ENCODE measurements at places on chromosomes 2 and 18.

GRCh38 chr2:64779117-64779690, 125.5 kb upstream of the SERTAD2 start:
- DNase-seq, result no peak

DNA sequence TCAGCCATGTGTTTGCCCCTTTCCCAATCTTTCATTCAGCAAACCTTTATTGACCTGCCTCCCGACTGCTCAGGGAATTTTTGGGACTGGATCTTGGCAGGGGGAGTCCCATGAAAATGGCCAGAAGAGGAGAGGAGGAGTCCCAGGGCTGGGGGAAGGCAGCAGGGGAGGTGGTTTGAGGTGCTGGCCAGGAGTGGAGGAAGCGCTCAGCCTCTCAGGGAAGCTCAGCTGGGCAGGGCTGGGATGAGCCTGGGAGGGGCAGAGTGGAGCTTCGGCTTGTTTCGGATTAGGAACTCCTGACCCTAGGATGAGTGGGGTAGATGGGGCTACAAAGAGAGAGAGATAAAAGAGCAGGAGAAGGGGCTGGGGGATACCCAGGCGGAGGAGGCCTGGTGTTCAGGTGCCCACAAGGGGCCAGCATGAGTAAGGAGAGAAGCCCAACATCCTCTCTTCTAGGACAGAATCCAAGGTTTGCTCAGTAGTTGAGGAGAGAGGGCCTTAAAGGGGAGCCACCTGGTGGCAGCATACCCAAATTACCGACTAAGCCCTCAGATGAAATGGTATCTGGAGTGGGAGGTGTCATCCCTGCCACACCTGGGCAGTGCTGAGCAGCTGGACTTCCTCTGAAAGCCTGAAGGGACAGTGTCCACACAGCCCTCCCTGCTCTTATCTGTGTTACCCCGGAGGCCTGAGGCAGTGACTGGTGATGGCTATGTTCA, 91.1 kb downstream of the INHBB start:
- DNase-seq, result peak; percentile 43

GRCh38 chr18:23126376-23127056, 8.8 kb upstream of the CABLES1 start:
- DNase-seq, result no peak

GRCh38 chr2:2698182-2699120, 367.4 kb upstream of the MYT1L start:
- peak; percentile 28 for DNase-seq

DNA sequence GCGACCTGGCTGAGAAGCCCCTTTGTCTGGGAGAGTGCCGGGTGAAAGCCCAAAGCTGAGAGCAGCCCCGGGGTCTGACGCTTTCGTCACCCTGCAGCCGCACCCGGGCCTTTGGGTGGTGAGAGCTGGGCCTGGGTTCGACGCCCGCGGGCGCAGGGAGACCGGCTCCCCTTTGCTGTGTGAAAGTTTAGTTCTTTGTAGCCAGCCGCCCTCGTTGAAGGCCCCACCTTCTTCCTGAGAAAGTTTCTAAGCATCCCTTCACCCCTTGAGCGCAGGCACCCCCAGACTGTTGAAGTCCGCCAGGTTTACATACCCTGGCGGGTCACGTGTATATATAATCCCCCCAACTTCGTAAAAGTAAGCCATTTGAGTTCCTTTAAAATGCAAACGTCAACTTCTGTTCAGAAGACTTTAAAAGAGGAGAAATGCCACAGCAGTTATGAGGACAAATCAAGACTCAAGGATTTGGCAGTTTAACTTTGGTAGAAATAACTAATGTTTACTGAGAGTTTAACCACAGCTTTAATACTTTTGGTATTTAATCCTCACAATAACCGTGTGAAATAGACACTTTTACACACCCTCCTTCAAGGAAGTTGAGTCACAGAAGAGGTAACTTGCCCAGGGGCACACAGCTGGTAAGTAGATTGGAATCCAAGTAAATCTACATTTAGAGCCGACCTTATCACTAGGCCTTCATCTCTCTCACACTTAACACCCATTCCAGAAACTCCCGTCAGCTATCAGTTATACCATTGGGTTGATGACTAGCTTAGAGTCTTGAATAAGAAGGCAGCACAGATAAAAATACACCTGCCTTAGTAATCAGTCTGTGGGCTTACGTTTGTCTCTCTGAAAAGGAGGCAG, 1.1 kb upstream of the MBOAT2 start:
- no peak for DNase-seq

GRCh38 chr18:51196118-51196810, 1.2 kb downstream of the MEX3C start:
- peak; percentile 72 for DNase-seq

- DNase-seq, result no peak
Observed at GRCh38 chr18:9429662-9429993, 45.7 kb upstream of the RALBP1 start.

GRCh38 chr2:82257796-82258555, 1953.4 kb upstream of the LRRTM1 start:
- no peak for DNase-seq

DNA sequence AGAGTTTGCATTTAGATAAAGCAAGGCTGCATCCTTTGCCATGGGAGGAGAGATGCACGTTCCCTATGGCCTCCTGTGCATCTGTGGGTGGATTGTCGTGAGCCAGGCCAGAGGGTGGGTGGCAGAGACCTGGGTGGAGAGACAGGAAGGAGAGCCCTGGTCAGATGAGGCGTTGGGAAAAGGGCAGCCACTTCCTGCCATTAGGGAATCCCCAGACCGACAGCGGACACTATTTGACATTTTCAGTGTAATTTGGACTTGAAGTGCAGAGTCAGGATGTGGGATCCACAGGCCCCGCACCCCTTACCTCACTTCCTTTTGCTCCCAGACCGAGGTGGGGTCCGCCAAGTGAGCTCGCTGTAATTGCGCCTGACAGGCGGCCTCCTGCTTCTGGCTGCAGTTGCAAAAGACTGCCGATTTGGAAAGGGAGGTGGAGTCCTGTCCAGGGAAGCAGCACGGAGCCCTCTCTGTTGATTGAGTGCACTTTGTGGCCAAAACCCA, 150.0 kb downstream of the DYSF start:
- DNase-seq, result no peak

DNA sequence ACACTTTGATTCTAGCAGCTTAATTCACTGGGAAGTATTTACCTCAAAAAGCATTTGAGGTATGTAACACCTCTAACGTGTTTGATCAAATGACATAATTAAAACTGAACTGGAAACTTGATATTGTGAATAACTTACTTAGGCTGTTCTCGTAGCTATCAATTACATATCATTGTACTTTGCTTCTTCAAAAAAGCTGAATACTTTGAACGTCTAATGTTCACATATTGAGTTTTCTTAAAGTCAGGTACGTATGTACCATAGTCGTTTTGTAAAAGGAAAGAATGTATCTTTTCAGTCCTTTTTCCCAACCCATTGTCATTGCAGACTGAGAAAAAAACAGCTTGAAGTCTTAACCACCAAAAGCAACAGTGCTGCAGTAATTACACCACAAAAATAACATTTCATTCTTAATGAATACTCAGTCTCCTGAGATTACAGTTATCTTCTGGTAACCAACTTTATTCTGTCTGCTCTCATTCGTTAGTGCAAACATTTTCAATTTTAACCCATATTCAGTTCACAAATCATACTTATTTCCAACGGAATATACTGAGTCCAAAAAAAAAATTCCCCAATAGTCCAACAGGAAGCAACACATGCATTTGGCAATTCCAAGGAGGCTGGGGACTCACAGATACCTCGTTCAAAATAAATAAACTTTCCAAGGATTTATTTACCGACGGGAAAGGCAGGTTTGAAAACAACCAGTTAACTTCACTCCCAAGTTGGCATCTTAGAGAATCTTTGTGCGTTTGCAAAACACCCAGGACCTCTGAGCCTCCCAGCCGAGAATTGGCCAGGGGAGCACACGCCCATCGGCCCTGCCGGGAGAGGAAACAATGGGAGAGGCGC, 1.1 kb downstream of the CHN1 start:
- no peak for DNase-seq

- no peak for DNase-seq
Observed at GRCh38 chr2:217900010-217900779, 102.6 kb downstream of the TNS1 start.

DNA sequence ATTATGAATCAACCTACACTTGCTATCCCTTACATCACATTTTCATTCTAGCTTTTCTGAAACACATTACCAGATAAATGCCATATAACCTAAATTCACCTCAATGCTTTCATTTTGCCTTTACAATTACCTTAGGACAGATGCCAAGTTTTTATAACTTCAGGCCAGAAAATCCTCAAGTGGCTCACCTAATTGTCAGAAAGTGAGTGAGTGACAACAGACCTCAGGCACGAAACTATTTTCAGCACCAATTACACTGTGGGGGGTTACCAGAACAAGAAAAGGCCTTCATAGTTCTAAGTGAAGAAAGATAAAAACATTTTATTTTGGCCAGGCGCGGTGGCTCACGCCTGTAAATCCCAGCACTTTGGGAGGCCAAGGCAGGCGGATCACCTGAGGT, 52.3 kb upstream of the ST8SIA5 start:
- DNase-seq, result no peak

GRCh38 chr2:191128172-191128910, 22.5 kb downstream of the STAT4 start:
- no peak for DNase-seq

DNA sequence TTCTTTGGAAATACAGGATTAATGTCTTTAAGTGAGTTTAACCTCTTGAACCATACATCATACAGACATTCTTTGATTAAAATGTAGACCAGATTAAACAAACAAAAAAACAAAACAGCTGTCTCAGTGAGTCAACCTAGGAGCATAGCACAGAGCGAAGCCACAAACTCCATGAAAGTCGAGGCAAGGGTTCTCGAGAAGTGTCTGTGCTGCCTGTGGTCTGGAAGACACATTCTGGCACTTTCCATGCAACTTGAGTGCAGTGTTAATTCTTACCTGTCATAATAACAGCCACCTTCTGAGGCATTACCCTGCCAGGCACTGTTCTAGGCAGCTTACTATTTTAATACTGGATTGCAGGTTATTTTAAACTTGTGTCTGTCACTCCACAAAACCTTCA, 435.5 kb upstream of the MMADHC start:
- DNase-seq, result peak; percentile 17

GRCh38 chr2:122136056-122136455, 380.6 kb downstream of the TSN start:
- DNase-seq, result no peak

GRCh38 chr2:97848306-97848705, 134.9 kb downstream of the ZAP70 start:
- DNase-seq, result no peak

DNA sequence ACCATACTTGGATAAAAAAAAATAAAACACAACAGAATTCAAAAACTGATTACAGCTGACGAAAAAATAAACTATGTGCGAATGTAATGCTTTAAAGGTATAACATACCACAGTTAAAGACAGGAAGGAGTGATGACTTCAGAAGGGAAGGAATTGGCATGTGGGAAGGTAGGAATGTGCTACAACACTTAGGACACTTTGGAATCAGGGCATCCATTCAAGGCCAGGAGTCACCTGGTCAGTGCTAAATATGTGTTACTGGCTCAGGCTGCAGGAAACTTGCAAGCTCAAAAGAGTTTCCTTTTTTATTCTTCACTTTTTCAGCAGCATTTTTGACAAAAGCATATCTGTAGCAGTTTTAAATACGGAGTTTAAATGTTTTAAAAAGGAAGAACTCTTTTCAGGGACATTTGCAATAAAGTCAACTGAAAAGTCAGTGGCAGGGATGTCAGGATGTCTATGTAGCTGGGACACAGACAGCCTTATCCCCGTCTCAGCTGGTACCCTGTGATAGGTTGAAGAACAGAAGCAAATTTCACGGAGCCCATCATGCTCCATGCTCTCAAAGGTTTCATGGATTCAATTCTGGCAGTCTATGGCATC, 138.0 kb upstream of the KLHL14 start:
- DNase-seq, result no peak

DNA sequence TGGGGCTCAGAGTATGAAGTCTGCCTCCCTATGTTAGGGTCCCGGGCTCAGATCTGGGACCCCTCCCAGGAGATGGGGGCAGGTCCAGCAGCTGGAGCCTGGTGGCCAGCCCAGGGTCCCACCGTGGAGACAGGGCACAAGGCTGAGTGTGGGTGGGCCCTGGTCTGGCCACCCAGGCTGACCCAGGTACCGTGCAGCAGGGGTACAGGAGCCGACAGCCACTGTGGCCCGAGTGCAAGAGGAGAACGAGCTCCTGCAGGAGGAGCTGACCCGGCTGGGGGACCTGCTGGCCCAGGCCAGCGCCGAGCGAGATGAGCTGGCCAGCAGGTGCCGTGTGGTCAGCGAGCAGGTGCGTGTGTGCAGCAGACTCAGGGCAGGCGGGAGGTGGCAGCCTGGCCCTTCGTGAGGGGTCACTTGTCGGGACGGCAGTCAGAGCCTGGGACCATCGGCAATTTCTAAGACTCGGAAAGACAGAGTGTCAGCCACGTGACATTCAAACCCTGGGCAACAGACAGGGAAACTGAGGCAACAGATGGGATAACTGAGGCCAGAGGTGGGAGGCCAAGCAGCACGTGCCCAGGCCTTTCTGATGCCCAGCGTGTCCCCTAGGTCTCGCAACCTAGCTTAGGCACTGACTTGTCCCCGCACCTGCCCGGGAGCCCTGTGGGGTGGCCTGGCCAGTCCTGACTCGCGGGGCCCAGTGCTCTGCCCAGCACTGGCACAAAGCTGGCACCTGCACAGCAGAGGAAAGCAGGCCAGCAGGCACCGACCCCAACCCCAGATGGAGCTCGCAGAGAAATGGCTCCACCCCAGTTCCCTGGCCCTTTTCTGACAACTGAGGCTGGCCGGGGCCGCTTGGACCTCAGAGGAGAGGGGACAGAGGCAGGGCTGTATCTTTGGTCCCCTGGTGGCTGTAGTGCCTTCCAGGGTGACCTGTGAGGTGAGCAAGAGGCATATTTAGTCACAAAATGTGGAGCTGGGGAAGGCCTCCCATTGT, 13.9 kb downstream of the CROCC2 start:
- DNase-seq, result peak; percentile 14

DNA sequence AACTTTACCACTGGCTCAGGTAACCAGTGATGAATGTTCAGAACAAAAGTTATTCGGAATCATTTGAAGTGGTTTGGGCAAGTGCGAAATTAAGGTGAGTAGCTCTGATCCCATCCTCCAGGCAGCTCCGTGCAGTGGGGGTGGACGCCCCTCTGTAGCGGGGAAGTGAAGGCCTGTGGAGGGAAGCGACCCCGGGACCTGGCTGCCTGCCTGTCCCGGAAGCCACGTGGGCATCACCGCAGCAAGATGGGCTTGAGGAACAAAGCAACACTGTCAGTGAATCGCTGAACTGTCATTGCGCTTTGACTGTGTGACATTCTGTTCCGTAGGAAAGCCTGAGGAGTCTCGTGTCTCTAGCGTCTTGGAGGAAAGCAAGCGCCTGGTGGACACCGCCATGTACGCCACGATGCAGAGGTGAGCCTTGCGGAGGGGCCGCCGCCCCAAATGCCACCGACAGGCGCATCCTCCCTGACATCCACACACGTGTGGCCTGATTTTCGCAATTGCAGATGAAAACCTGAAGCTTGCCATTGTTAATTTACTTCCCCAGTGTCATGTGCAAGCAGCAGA, 9.5 kb downstream of the TPO start:
- DNase-seq, result no peak
